ENCODE measurements at places on chromosomes 4 and X.

GRCh38 chr4:14850455-14851097, 151.7 kb upstream of the CPEB2 start:
- H3K4me1 ChIP-seq, result no peaks in the 10 kb centered on the region
- H3K27me3 ChIP-seq, result peaks cover 14% of the 10 kb centered on the region
- no peak overlapping the region for H3K4me3 ChIP-seq
- no peak overlapping the region for H3K27ac ChIP-seq
- H3K36me3 ChIP-seq, result no peaks in the 10 kb centered on the region
- no peak for DNase-seq

- no peak overlapping the region for H3K27ac ChIP-seq
- DNase-seq, result no peak
- no peak overlapping the region for H3K4me3 ChIP-seq
- no peaks in the 10 kb centered on the region for H3K36me3 ChIP-seq
These were observed 56.4 kb upstream of the SLIT2 start for GRCh38 chr4:20195071-20195885.

DNA sequence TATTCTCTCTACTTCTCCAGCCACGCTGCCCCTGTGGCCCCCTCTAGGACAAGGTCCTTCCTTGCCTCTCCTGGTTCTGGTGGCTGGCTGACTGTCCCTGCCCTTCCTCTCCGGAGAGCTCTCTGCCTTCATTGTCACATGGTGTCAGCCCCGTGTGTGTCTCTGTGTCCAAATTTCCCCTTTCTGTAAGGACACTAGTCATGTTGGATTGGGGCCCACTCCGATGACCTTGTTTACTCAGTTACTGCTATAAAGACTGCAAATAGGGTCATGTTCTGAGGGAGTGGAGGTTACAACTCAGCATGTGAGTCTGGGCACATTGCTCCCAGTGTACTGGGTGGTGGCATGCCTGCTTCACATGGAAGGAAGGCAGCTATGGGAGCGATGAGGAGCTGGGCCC, 129.5 kb upstream of the PSAPL1 start:
- no peak overlapping the region for H3K4me3 ChIP-seq
- H3K27ac ChIP-seq, result no peak overlapping the region
- DNase-seq, result no peak
- H3K4me1 ChIP-seq, result no peaks in the 10 kb centered on the region
- H3K36me3 ChIP-seq, result no peaks in the 10 kb centered on the region

DNA sequence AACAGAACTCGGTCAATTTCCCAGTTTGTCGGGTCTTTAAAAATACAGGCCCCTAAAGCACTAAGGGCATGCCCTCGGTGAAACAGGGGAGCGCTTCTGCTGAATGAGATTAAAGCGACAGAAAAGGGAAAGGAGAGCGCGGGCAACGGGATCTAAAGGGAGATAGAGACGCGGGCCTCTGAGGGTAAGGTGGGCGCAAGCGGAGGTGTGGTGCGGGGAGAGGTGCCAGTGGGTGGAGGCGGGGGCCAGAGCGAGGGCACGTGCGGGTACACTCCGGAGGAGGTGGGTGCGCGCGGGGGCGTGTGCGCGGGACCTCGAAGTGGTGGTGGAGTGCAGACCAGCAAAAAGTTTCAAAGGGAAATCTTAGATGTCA, 787 bp upstream of the TET2 start:
- peaks cover 12% of the 10 kb centered on the region for H3K36me3 ChIP-seq
- peak overlapping the region; percentile 99 for H3K27ac ChIP-seq
- no peaks in the 10 kb centered on the region for H3K27me3 ChIP-seq

DNA sequence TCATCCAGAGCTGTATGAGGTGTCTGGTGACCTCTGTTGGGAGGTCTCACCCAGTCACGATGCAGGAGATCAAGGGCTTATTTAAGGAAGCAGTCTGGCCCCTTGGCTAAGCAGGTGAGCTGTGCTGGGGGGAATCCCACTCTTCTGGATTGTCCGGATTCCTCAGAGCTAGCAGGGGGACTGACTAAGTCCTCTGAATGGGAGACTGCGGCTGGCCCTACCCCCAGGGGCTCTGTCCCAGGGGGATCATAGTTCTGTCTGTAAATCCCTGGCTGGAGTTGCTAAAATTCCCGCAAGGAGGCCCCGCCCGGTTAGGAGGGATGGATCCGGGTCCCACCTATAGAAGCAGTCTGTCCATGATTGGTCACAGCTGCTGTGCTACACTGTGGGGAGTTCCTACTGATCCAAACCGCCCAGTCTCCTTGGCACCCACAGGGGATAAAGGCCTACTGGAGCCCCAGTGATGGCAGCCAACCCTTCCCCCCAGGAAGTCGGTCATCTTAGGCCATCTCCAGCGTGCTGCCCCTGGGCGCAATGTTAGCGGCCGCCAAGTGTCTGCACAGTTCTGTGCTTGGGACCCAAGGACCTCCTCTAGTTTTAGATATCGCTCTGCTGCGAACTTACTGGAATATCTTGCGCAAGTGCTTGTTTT, 118.2 kb upstream of the KLF8 start:
- no peak overlapping the region for H3K4me3 ChIP-seq
- H3K4me1 ChIP-seq, result no peaks in the 10 kb centered on the region
- DNase-seq, result no peak
- H3K27ac ChIP-seq, result no peak overlapping the region
- H3K36me3 ChIP-seq, result no peaks in the 10 kb centered on the region

DNA sequence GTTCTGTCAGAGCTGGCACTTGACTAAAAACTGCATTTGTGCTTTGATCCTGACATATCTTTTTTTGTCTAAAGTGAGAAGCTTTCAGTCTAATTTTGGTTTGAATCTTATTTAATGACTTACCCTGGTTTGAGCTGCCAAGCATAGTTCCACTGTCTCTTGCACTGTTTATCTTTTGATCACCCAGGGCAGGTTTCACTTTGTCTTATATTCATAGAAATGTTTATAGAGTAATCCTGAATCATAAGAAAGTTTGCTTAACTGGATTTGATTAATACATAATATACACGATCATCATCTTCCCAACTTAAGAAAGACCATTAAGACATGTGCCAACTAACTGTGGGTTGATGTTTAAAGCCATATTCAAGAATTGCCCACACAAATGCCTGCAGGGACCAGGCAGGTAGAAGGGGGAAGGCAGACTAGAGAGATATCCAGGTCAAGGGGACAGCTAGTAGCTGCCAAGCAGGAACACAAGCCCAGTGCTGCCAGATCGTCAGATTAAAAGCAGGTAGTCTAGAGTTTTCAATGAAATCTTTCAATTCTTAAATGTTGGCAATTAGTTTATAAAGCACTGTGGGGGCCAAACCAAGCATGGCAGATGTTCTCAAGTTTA, 1.9 kb downstream of the GK start:
- H3K4me3 ChIP-seq, result no peak overlapping the region
- peaks cover 15% of the 10 kb centered on the region for H3K4me1 ChIP-seq
- peaks cover 5% of the 10 kb centered on the region for H3K36me3 ChIP-seq

- H3K4me1 ChIP-seq, result no peaks in the 10 kb centered on the region
- H3K27ac ChIP-seq, result no peak overlapping the region
- DNase-seq, result no peak
- no peaks in the 10 kb centered on the region for H3K36me3 ChIP-seq
- no peak overlapping the region for H3K4me3 ChIP-seq
These were observed 227.9 kb downstream of the HNRNPD start for GRCh38 chr4:82145850-82146249.

DNA sequence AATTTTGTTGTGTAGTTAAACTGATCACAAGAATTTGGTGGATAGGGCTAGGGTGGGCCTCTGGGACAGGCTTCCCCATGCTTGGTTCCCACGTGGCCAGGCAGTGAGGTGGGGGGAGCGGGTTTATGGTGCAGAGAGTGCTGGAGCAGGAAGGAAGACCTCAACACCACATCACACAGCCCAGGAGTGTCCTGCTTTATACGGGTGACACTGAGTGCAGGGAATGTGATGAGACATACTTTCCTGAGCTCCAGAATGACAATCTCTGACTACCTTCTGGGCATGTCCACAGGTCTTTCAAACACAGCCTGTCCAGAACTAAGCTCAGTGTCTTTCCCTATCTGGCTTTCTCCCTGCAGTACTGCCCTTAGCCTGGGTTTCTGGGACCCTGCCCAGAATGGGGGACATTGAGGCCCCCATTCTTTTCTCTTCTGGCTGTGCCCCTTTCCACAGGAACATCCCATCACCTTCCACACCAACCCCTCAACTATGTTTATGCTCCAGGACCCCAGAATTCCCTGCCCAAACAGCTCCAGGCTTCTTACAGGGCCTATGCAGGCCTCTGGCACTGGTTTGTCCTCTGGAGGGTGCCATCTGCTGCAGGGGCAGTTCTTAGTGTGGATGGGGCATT, 36.5 kb upstream of the RASL11B start:
- H3K27me3 ChIP-seq, result no peaks in the 10 kb centered on the region
- H3K4me1 ChIP-seq, result peaks cover 7% of the 10 kb centered on the region
- H3K4me3 ChIP-seq, result no peak overlapping the region
- H3K27ac ChIP-seq, result no peak overlapping the region
- H3K36me3 ChIP-seq, result no peaks in the 10 kb centered on the region

DNA sequence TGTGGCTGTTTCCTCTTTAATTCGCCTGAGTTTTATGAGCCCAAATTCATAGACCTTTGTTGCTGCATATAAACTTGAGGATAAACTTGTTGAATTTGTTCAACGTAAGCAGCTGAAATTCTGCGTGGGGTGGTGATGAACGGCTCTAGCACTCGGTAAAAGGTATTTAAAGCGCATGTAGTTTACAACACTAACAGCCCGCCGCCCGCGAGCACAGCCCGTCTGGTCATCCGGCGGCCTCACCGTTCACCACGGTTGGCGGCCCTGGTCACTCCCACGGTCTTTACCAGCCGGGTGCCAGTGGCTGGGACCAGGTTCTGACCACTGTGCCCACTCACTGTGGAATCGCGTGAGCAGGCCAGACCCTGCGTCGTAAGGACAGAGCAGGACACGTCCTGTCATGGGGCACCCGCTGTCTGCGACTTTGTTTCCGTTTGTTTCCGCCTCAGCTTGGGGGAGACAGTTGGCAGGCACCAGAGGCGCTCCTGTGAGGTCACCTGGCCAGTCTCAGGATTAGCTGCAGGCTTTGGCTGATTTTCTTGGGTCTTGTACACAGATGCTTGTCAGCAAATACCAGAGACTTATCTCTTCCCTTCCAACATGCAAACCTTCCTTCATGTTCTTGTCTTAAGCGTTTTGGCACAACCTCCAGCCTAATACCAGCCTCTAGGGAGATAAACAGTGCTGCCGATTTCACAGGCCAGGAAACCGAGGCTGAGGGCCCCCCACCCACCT, 36.8 kb upstream of the SPON2 start:
- DNase-seq, result no peak
- peak overlapping the region; percentile 63 for H3K4me3 ChIP-seq
- no peaks in the 10 kb centered on the region for H3K27me3 ChIP-seq
- H3K4me1 ChIP-seq, result peaks cover 14% of the 10 kb centered on the region
- H3K36me3 ChIP-seq, result peaks cover 13% of the 10 kb centered on the region

Data from central memory CD8-positive, alpha-beta T cell (primary cell).